ENCODE measurements at places on chromosomes 1 and 21. TPM values are rescaled to one million over a fixed set of nuclear protein-coding genes. Genes with fewer than 3 reads are reported as not detected.

The PRDM16 gene
- polyA plus RNA-seq: 20.6 TPM

The DCST2 gene
- polyA plus RNA-seq: 4.1 TPM

The BEST4 gene
- 6.1 TPM for polyA plus RNA-seq

The SPRR1A gene
- not detected for polyA plus RNA-seq

DNA sequence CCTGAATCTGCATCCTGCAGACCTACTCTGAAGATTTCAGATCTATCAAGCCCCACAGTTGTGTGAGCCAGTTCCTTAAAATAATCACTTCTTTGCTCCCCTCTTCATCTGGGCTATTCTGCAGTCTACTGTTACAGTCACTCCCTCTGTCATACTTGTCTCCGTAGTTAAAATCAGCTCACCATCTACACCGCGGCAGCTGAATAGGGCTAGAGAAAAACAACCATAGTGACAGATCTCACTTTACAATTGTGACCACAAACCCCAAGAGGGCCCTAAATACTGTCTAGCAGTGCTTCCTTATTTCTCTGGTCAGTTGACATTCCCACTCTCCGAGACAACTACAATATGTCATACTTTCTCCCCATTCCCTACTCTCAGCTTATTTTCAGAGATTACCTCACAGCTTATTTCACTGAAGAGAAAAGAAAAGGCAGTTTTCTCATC lies 12.9 kb downstream of the DESI2 start:
- DNase-seq: no peak

DNA sequence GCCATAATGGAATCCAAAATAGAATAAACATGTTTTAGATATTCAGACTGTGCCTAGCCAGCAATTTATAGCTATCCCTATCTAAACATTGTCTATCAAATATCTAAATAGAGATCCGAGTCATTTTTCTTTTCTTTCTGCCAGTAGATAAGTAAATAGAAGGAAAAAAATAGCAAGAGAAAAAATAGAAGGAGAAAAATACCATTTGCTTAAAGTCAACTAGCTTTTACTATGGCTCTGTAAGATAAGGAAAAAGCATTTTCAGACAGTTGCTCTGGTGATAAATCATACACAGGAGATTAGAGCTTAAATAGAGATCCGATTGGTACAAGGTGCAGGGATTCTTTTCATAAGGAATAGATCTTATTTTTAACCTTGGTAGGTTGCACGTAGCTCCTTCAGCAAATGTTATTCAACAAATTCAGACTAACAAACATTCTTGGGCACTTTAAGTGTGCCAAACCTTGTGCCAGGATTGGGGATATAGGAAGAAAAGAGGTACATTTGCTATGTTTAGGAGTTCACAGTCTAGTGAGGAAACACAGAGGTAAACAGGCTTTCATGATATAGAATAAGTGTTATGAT lies 70.1 kb upstream of the CCDC190 start:
- peak; percentile 23 for DNase-seq

DNA sequence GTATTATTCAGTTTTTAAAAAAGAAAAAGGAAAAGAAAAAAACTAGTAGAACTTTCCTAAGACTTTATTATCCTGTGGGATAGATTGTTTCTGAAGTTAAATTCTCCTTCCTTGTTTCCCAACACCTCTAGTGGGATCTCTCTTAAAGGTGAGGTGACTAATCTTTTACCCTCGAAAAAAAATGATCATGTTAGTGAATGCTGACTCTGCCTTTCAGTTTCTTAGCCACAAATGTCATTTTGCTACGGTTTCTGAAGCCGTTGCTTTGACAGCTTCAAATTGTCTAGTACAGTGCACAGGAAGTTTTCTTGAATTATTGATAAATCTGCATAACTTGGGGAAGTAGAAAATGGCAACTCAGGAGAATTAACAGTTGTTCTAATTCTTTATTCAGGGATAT lies 13.0 kb upstream of the NEK7 start:
- DNase-seq: no peak

GRCh38 chr1:15088281-15088971 lies 65.1 kb upstream of the TMEM51 start:
- peak; percentile 23 for DNase-seq

DNA sequence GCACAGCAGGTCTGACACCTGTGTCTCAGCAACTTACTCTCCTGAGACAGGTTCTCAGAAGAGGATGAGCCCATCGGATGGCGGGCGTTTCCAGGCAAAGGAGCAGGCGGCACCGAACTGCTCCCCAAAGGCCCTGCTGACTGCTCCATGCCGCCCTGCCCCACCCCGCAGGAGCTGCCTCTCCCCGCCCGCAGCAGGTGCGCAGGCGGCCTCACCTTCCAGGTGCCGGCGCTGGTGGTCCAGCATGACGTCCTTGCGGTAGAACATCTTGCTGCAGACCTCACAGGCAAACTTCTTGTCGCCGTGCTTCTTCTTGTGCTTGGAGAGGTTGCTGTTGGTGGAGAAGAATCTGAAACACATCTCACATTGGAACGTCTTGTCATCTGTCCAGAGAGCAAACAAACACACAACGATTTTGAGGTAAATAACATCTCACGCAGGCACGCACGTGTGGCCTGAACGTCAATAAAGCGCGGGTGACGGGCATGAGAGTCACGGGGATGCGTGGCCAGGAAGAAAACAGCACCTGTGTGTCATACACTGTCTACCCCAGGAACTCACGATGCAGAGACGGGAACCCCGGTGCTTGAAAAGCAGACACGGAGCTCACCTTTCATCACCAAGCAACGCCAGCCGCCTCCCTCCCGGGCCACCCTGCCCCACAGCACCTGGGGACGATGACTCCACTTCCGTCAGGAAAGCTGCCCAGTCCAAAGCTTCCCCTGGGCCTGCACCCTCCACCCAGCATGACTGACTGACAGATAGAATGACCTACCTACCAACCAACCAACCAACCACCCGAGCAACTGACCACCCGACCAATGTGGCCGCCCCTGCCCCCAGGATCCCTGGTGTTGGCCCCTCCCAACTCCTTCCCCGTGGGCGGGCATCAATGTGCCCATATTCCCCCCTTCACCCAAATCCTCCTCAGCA lies 50.9 kb downstream of the PRDM15 start:
- DNase-seq: no peak

GRCh38 chr1:40646315-40646714 lies 19.2 kb downstream of the RIMS3 start:
- no peak for DNase-seq

Measured in large intestine (tissue), 12 donors.